ENCODE measurements at places on chromosomes 2 and 18.
A peak's percentile ranks its signal among the peaks of the same experiment; 100 is the strongest.

DNA sequence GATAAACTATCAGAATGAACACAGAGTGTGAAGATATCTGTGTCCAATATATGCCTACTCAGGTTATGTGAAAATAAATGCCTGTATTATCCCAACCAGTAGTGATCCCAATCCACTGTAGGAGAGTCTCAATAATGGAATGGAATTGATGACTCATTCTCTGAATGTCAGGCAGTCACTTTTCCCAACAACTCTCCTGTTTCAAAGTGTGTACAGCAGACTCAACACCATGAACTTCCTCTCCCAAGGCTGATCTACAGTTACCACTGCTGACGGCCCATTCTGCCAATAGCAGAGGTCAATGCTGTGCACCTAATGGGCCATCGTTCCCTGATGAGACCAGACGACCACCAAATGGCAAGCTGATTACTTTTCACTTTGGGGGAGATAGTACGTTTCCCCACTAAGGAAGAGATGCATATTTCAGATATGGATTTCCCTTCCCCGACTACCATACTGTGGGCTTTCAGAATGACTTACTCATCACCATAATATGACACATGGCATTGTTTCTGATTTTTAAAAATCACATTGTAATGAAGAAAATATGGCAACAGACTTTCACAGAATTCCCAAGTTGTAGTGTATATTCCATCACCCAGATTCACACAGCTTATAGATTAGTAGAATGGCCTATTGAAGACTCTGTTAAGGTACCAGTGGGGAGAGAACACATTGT lies 601.7 kb upstream of the VRK2 start:
- peak; percentile 26 for DNase-seq

DNA sequence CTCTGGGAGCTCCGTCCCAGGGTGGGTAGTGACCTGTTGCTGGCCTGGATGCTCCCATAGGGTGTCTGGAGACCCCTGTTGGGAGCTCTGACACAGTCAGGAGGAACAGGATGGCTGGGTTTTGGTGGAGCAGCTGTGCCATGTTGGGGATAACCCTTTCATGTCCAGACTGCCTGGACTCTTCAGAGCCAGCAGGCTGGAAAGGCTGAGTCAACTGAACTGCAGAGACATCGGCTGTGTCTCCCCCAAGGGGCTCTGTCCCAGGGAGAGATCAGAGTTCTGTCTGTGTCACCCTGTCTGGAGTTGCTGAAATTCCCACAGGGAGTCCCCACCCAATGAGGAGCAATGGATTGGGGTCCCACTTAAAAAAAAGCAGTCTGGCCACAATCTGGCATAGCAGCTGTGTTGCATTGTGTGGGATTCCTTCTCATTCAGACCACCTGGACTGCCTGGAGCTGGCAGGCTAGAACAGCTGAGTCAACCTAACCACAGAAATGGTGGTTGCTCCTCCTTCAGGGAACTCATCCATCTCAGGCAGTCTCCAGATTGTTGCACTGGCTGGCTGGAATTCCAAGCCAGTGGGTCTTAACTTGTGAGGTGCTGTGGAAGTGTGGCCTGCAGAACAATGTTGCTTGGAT lies 37.2 kb downstream of the AGPS start:
- DNase-seq, result no peak

GRCh38 chr2:231992888-231993287 lies 31.4 kb downstream of the DIS3L2 start:
- DNase-seq, result no peak

DNA sequence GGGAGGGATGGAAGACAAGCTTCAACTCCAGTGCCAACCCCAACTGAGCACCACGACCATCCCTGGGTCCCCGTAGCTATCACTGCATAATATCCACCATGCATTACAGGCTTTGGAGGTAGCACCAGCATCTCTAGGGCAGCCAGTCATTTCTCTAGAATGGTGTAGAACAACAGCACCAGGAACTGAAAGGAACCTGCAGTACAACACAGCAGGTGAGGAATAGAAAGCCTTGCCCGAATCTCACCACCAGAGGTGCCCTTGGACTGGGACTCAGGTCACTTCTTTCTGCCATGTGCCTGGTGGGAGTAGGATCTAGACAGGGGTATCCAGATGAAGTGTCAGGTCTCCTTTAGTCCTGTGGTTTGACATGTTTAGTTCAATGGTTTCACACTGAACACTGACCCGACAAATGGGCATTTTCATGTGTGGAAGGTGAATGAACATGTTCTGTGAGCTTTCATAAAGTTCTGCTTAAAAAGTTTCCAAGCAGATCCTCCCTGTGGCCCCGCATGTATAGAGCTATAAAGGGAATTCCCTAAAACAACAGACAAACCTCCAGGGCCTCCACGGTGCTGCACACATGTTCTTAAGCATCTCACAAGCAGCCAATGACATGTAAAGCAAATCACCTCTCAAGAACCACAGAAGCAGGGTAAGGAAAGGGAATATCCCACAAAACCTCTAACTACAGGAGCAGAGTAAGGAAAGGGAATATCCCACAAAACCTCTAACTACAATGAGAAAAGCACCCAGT lies 208.3 kb downstream of the AFF3 start:
- no peak for DNase-seq

DNA sequence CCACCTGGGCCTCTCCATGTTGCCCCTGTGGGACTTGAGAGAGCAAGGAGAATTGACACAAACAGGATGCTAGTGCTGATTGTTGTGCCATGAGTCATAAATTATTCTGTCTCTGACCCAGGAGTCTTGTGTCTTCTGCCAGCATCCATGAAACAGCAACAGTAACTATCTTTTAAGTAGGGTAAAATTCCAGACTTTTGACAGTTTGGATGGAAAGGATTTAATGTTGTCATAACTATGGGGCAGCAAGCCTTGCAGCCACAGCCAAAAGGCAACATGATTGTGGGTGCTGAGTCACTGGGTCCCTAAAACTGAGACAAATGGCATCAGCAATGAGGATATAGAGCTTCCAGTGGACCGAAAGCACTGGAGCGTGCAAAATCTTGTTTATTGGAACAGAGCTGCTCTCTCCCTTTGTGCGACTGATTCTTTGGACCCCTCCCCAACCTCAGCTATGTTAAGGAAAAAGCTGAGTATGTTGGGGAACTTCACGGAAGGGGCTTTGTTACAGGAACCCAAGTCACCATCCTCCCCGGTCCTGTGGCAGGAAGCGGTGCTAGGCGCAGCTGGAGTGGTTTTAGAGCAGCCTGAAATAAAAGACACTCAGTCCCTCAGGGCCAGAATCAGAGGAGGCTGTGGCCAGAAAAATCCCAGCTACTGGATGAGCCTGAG lies 9.6 kb upstream of the ITPRIPL1 start:
- peak; percentile 14 for DNase-seq

- DNase-seq, result no peak
These were observed 73.6 kb downstream of the NFATC1 start for GRCh38 chr18:79469309-79469708.
